ENCODE measurements at places on chromosomes 16 and 17.
A peak's percentile ranks its signal among the peaks of the same experiment; 100 is the strongest.

DNA sequence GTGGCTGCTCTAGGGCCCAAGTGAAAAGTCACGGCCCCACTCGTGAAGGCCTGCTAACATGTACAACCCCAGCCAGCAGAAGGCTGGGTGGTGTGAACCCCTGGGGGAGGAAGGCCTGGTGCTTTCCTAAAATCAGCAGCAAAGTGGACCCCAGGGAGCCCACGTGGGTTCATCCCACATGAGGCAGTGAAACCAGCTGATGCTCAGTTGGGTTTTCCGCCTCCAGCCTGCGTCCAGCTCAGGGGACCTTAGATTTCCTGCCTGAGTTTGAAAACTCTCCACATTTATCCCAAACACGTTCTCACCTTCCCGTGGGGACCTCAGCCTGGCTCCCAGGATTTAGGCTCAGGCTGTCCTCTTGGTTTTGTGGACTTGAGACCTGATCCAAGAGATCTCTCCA lies 85.8 kb downstream of the SOCS1 start:
- no peak for DNase-seq

GRCh38 chr16:88677721-88678120 lies 8.6 kb downstream of the SNAI3 start:
- no peak for DNase-seq

- no peak for DNase-seq
Measured at GRCh38 chr17:27473748-27474609, 17.7 kb downstream of the KSR1 start.

- peak; percentile 96 for DNase-seq
Measured at GRCh38 chr17:7889166-7889955, 772 bp downstream of the CHD3 start.

GRCh38 chr17:70352834-70353233 lies 183.5 kb downstream of the KCNJ2 start:
- DNase-seq = no peak

GRCh38 chr17:35376245-35376644 lies 2.8 kb upstream of the SLFN11 start:
- no peak for DNase-seq

DNA sequence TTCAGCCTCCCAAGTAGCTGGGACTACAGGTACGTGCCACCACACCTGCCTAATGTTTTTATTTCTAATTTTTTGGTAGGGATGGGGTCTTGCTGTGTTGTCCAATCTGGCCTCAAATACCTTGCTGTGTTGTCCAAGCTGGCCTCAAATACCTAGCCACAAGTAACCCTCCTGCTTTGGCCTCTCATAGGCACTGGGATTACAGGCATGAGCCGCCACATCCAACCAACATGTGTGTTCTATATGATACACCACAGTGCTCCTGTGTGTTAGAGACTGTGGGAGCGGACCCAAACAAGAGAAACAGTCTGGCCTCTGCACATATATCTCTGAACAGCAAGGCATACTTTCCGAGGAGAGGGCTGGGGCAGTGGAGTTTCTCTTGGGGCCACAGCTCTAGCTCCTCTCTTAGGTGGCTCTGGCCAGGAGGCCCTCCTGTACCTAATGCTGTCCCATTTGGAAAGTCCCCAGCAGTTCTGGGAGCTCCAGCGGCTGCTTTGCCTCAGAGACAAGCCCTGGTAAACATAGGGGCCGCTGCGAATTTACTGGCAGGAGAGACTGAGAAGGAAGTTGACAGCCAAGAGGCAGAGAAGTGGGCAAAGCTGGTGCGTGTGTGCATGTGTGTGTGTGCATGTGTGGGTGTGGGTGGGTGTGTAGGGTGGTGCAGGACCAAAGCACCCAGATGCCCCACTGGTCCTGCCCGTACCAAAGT lies 95.0 kb downstream of the RAB11FIP4 start:
- no peak for DNase-seq

DNA sequence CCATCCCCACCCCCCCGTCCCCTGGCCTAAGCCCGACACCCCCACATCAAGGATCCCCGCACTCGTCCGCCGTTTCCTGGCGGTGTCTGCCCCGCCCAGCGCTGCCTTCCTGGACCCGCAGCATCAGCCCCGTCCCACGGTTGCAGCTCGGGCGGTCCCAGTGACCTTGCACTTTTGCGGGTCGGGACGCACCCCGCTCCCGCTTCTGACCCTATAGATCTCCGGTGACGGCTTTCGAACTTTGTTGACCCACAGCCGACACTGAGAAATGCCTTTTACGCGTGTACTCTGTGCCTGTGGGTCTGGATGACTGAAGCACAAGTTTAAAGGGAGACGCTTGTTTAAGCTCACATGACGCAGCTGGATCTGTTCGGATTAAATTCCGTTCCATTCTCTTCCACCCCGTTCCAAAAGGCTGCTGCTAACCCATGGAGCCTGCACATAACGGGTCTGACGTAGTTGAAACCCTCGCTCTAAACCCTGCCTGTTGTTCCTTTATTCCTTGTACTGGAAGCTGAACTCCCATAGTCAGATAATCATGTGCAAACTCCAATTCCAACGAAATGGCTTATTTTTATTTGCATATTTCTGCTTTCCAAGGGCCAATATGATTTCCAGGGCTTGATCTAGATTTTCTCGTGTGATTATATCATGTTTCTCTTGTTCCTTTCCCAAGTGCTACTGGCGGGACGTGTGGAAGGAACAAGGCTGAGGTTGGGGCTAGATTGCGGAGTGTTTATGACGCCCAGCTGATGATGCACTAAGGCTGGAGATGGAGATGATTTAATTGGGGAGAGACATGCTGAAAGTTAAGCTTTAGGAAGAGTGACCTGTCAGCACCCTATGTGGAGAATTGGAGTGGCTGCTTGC lies 834 bp downstream of the FLYWCH1 start:
- no peak for DNase-seq

GRCh38 chr16:76943921-76944320 lies 247.1 kb upstream of the MON1B start:
- DNase-seq = no peak

- no peak for DNase-seq
Measured at GRCh38 chr16:71658771-71659170, 32.8 kb downstream of the MARVELD3 start.

GRCh38 chr16:80324371-80324770 lies 216.4 kb upstream of the DYNLRB2 start:
- no peak for DNase-seq

GRCh38 chr16:57283214-57283958 lies 1.1 kb downstream of the PLLP start:
- no peak for DNase-seq

- no peak for DNase-seq
Measured at GRCh38 chr17:35183332-35183731, 10.9 kb downstream of the SLC35G3 start.

DNA sequence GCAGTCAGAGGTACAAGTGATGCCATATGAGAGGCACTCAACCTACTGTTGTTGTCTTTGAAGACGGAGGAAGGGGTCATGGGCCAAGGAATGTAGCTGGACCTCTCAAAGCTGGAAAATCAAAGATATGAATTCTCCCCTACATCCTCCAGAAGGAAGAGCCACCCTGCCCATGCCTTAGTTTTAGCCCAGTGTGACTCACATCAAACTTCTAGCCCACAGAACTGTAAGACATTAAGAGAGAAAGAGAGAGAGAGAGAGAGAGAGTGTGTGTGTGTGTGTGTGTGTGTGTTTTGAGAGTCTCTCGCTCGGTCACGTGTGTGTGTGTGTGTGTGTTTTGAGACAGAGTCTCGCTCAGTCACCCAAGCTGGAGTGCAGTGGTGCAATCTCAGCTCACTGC lies 87.1 kb downstream of the STX8 start:
- no peak for DNase-seq

DNA sequence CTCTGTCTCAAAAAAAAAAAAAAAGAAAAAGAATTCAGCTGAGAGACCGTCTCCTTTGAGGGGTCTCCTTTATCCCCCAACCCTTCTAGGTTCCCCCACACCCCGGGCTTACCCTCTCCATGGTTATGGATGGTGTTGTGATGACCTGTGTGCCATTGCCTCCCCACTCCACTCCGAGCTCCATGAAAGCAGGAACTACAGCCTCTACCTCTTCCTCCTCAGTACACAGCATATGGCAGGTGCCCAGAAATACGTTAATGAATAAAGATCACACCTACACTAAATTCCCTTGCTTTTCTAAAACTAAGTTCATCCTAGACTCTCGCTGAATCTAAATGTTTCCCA lies 17.2 kb downstream of the COPRS start:
- no peak for DNase-seq

- DNase-seq = peak; percentile 19
Measured at GRCh38 chr16:15650698-15651171, 690 bp downstream of the NDE1 start.

DNA sequence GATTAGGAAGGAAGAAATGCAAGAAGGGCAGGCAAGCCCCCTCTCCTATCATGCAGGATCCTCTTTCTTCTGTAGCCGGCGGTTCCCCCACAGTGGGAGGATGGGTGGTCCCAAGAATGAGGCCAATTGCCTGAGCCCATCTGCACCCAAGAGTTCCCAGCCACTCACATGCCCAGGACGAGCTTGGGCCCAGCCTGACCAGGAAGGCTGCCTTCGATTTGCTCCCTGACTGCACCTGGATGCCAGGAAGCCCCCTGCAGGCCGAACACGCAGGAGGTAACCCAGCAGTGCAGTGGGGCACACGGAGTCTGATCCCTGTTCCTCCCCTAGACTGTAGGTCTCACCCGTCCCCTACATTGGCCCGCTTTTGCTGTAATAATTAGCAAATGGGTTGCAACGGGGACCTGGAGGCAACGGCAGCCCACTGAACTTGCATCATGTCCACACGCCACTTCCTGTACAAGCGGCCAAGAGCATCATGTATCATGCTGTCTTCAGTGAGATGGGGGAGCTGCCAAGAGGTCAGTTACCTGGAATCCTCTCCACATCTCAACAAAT lies 67.5 kb downstream of the AMFR start:
- DNase-seq = no peak

DNA sequence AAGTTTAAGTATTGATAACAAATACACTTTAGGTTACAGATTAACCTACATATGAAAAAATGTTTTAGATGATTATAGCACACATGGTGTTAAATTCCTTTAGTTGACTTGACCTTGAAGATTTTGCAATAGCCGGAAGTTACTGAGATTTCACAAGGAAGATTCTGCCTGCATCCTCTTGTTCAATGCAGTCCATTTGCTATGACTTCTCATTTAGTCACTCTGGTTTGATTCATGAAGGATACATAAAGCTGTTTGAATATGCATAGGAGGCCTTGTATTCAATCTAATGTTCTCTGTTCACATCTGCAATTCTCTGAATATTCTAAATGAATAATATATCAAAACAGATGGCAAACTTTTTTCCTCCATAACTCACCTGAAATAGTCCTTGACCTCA lies 870.2 kb upstream of the GOT2 start:
- DNase-seq = no peak

GRCh38 chr17:59707971-59708430 lies 547 bp downstream of the VMP1 start:
- no peak for DNase-seq

GRCh38 chr17:28042721-28043291 lies 329 bp downstream of the NLK start:
- no peak for DNase-seq

GRCh38 chr17:9228408-9229159 lies 207.3 kb downstream of the NTN1 start:
- no peak for DNase-seq

GRCh38 chr17:50310455-50311111 lies 35.3 kb upstream of the XYLT2 start:
- no peak for DNase-seq

GRCh38 chr16:27475561-27475960 lies 73.6 kb downstream of the IL21R start:
- peak; percentile 86 for DNase-seq

DNA sequence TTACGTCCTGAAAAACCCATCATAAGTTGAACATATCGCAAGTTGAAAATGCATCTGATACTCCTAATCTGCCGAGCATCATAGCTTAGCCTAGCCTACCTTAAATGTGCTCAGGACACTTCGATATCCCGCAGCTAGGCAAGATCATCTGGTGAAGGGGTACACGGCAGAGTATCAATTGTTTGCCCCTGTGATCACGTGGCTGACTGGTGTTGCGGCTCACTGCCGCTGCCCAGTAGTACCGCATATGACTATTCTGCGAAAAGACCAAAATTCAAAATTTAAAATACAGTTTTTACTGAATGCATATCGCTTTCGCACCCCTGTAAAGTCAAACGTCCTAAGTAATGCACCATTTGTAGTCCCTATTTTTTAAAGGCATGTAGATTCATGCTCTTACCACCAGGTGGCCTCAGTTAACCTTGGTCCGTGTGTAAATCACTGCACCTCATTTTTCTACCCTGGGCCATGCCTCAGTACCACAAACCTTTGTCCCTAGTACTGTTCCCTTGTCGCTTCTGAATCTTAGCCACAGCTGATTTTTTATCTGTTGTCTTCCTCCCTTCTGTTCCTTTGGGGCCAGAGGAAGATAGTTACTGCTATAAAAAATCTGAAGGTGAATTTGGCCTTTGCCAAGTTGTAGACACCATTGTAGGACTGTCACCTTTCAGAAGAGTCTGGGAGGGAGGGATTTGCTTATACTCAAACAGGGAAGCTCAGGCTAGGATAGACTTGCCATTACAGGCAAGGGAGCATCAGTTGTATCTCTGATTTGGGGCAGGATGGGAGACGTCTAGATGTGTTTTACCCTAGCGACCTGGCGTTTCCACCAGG lies 34.4 kb downstream of the WWP2 start:
- DNase-seq = peak; percentile 49

GRCh38 chr16:66190411-66190810 lies 176.1 kb upstream of the CDH5 start:
- no peak for DNase-seq

DNA sequence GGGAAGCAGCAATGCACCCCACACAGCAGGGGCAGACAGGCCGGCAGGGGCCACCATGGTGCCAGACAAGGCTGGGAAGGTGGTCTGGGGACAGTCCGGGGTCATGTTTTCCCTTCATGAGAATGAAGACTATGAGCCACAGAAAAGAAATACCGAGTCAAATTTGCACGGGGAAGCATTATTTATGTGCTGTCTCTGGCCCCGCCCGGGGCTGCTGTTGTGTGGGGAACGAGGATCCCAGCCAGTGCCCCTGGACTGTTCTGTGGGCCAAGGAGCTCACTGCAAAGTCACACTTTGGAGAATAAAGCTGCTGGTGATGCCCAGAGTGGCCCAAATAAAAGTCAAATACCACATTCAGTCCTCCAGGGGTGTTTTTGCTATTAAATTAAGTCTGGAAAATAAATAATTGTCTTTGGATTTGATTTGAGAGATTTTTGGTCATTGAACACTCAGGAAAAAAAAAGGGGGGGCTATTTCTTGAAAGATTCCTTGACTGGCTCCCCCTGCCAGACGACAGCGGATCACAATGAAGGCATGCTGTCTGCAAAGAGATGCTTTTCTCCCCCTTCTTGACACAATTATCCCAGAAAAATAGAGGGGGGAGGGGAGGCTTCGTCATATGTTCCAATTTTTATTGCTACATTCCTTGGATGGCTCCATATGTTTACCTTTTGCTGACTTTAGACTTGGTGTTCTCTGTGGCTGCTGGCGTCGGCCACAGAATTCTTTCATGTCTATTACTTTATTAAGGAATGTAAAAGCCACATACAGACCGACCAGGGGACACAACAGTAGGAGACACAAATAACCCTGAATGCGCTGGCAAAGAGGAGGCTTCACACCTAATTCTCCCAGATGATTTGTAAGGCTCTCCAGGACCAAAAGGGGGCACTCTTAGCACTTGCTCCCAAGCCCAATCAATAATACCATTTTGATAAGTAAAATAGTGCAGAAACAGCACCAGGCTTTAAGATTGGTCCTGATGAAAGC lies 27.1 kb upstream of the ANKFN1 start:
- DNase-seq = no peak

- no peak for DNase-seq
Measured at GRCh38 chr17:78798695-78799559, 16.9 kb upstream of the CYTH1 start.

- no peak for DNase-seq
Measured at GRCh38 chr16:3755249-3755648, 37.9 kb upstream of the TRAP1 start.

GRCh38 chr17:82743344-82744219 lies 8.2 kb downstream of the FN3K start:
- DNase-seq = no peak

Data from H54 (cell line).